ENCODE measurements at places on chromosomes 7 and 10. TPM values are rescaled to one million over a fixed set of nuclear protein-coding genes. Genes with fewer than 3 reads are reported as not detected.

Gene ZNF33A
- 21.6 TPM for polyA plus RNA-seq

Gene TMEM273
- not detected for polyA plus RNA-seq

Gene FGFR2
- 0.73 TPM for polyA plus RNA-seq

Gene TAS2R40
- polyA plus RNA-seq: not detected

Gene PCLO
- polyA plus RNA-seq: 0.54 TPM

Gene FAM25A
- polyA plus RNA-seq: not detected

Gene CPN1
- polyA plus RNA-seq: not detected

Gene PRKAR2B
- 11.4 TPM for polyA plus RNA-seq

Gene MSMB
- not detected for polyA plus RNA-seq

Gene MOGAT3
- 0.15 TPM for polyA plus RNA-seq

- DNase-seq: no peak
These were observed 38.8 kb upstream of the ZRANB1 start for GRCh38 chr10:124903111-124903510.

DNA sequence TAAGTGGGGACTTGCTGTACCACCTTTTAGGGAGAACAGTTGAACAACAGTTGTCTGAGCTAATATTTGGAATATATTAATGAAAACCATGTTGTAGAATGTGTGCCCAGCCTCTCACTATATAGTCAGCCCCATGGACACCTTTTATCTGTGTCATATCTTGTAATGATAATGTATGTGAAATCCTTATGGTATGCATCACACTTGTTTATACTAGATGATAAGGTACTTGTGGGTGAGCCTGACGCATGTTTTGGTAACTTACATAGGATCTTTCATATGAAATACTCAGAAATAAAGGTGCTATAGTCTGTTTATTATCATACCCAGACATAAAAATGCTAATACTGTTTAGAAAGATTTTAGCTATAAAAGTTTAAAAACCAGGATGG, 32.8 kb downstream of the CAMK1D start:
- DNase-seq: no peak

- DNase-seq: no peak
These were observed 563.8 kb upstream of the IGFBP3 start for GRCh38 chr7:46484906-46485305.

GRCh38 chr10:76358743-76359395, 927.4 kb downstream of the LRMDA start:
- DNase-seq: peak; percentile 54

DNA sequence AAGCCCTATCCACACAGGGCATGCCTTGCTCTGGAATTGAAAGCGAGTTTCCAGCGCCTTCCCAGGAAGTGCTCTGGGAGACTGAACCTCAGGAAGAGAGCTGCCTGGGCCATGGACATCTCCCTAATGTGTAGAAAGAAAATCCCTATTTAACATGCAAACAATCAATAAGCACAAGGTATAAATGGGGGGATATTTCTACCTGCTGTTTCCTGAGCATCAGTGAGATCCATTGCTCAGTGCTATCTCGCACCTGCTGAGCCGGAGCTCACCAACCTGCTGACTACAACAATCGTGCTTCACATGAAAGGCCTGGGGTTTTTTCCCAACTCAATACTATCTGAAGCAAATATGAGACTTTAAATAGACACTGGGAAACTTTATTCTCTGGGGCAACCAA, 584.0 kb downstream of the GLRX3 start:
- no peak for DNase-seq

DNA sequence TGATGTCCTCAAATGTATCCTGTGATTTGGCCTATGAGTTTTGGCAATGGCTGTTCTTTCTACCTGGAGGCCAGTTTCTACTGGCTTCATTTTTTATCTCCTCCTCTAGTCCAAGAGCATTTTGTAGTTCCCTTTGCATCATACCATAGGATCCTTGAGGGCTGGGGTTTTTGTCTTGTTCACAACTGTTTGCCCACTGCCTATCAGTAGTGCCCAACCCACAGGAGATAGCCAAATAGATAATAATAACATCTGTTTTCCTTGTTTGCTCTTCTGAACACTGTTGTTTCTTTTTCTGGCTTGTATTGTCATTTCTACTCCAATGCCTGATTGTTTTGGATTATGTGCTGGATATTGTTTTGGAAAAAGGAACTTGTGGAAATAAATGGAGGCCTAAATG, 3.4 kb downstream of the CDK1 start:
- DNase-seq: no peak

DNA sequence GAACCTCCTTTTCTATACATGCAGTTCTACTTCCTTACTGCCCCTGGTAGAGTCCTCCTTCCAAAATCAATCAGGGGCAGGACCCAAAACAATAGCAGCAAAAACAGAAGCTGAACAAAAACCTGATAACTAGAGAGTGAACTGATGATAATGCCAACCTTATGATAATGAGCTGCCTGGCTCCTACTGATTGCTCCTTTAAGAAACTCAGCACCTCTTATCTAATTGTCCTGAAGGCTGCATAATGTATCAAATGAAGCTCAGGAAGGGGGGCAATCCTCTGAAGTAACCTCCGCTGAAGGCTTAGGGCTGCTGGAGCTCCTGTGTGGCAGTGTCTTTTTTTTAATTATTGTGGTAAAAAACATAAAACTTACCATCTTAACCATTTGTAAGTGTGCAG, 257.0 kb downstream of the PHTF2 start:
- no peak for DNase-seq

- DNase-seq: no peak
These were observed 1.9 kb upstream of the AEBP1 start for GRCh38 chr7:44101966-44102845.

- DNase-seq: peak; percentile 28
These were observed 287.5 kb upstream of the PODXL start for GRCh38 chr7:131843898-131844331.

DNA sequence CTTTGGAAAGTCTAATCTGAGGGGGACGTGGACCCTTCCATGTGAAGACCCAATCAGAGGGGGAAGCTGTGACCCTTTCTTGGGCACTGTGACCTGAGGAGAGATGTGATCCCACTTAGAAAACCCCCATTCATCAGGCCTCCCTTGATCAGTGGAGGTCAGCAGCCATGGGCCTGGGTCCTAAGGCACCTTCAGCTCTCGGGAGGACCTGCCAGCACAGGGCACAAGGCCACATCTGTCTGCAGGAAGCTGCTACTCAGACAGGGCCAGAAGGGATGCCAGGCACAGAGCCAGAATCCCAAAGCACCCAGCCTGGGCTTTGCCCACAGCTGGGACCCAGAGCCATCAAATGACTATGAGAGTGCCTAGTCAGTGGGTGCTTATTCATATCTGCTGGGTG, 14.7 kb upstream of the RABGEF1 start:
- no peak for DNase-seq

DNA sequence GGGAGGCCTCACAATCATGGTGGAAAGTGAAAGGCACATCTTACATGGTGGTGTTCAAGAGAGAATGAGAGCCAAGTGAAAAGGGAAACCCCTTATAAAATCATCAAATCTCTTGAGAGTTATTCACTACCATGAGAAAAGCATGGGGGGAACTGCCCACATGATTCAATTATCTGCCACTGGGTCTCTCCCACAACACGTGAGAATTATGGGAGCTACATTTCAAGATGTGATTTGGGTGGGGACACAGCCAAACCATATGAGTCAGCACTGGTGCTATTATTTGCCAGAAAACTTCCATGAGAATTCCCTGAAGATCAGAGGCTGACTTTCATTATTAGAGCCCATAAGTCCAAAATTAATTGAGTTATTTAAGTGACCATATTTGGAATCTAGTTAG, 1001.2 kb upstream of the POT1 start:
- DNase-seq: no peak

- DNase-seq: no peak
These were observed 20.2 kb upstream of the FHIP2A start for GRCh38 chr10:114801411-114801813.

GRCh38 chr7:114225784-114226183, 188.8 kb upstream of the FOXP2 start:
- no peak for DNase-seq

DNA sequence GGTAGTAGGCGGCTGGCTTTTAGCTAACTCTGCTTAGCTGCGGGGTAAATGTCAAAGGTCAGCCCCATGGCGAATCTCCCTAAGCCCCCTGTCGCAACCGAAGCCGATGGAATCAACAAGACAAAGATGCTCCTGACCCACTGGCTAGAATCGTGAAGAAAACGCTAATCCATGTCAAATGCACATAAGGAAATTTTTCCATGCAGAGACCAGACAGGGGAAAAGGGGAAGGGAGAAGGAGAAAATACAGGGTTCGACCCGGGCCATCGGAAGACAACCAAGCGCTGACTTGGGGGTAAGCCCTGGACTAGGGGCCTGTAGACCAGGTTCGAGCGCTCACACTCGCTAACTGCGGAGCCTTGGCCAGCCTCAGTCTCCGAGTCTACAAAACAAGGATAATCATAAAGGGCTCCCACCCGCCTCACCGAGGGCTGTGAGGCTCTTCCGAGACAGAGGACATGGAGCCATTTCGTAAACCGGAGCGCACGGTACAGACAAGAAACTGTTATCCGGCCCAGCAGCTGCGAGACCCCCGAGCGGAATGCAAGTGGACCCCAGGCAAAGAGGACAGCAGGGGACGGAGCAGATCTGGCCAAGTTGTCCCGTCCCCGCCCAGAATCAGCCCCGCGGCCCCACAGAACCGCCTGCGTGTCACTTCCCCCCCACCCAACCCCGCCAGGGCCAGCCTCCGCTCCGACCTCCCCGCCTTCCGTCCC, 507 bp downstream of the SAR1A start:
- DNase-seq: no peak

DNA sequence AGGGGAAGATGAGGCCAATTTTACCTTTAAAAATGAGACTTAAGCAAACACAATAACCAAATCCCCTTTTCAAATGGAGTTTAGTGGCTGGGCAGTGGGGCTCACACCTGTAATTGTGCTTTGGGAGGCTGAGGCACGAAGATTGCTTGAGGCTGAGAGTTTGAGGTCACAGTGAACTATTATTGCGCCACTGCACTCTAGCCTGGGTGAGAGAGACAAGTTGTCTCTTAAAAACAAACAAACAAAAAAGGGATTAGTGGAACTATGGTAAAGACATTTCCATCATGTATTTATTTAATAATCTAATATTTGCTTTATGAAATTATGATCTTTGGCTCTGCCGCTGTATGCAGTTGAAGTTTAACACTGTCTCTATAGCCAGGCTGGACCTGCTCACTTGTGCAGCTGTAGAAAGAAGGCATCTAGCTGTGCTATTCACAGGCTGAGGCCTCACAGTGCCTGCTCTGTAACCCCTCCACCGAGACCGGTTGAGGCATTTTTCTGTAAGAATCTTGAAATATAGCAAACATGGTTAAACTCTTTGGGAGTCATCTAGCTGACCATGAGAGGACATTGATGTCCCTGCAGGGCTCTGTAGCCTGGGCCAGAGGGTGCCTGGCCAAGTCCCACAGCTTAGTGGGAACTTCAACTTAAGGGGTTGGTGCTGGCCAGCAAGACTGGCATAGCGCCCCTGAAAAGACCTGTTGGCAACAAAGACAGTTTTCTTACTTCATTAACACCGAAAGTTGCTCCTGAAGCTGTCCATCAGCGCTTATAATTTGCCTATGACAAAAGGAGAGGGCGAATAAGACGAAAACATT, 131.8 kb downstream of the BMPER start:
- DNase-seq: no peak

- DNase-seq: no peak
These were observed 36.0 kb upstream of the KCNIP2 start for GRCh38 chr10:101879456-101880231.

DNA sequence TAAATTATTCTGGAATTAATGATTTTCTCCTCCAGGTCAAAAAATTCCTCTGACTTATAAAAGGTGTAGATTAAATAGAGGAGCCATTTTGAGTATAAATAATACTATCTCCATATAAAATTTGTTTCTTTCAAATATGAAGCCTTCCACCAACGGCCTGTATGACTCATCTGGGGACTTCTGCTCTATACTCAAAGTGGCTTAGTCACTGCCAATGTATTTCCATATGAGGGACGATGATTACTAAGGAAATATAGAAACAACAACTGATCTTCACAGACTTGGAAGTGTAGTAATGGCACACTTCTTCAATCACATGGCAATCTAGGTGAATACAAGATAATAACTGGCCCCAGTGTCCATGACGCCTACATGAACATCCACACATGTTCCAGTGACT, 335.6 kb upstream of the HGF start:
- no peak for DNase-seq

DNA sequence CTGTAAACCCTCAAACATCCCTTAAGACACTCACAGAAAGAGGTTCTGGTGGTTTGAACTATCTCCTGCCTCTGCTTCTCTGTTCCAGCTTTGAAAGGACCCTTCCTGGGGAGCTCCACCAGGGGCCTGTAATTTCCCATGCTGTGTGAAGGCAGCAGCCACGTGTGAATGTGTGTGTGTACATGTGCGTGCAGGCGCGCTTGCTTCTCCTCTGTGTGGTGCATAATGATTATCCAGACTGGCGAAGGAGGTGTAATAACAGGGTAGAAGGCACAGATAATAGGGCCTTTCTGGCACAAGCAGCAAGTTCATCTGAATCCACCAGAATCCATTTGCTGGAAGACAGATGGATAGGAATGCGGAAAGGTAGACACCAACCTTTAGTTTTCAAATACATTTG, 466.5 kb downstream of the GRID1 start:
- DNase-seq: no peak

DNA sequence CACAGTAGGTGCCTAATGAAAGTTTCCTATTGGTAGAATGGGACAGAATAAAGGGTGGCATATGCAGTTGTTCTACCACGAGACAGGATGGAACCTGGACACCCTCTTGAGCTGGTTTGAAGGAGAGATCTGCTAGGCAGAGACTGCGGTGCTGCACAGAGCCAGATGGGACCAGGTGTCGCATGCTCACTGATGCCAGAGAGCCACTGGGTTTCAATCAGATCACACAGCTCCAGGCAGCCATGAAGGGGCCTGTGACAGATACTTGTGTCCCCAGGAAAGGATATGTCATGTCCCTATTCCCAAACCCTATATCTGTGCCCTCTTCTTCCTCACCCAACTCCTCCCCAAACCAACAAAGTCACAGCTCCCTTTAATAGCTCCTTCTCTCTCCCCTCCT, 235.7 kb downstream of the PRPF18 start:
- no peak for DNase-seq

GRCh38 chr7:84372155-84372621, 177.6 kb upstream of the SEMA3A start:
- DNase-seq: no peak

DNA sequence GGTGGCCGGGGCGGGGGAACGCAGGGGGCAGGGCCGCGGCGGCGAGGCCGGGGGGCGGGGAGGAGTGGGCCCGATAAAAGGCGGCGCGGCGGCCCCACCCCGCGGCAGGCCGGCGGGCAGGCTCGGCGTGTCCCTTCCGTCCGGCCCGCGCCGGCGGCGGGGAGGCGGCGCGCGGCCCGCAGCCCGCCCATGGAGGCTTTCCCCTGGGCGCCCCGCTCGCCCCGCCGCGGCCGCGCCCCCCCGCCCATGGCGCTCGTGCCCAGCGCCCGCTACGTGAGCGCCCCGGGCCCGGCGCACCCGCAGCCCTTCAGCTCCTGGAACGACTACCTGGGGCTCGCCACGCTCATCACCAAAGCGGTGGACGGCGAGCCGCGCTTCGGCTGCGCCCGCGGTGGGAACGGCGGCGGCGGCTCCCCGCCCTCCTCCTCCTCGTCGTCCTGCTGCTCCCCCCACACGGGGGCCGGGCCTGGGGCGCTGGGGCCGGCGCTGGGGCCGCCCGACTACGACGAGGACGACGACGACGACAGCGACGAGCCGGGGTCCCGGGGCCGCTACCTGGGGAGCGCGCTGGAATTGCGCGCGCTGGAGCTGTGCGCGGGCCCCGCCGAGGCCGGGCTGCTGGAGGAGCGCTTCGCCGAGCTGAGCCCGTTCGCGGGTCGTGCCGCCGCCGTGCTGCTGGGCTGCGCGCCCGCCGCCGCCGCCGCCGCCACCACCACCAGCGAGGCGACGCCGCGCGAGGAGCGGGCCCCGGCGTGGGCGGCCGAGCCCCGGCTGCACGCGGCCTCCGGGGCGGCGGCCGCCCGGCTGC, at the start of gene NANOS1:
NANOS1 (plus strand) TSS at position 102 of the 808 bp plus-strand sequence; CDS start at position 190, 88 bp downstream.
- DNase-seq: no peak
